Activated naive CD4-positive, alpha-beta T cell (primary cell): ENCODE measurements at places on chromosomes 12 and 14.

- no peak for DNase-seq
These were observed at the start of gene TSPAN11 for GRCh38 chr12:30926243-30927221. Gene TSPAN11 (plus strand): TSS chr12:30926748. CDS start chr12:30953992, 27,244 bp downstream.

DNA sequence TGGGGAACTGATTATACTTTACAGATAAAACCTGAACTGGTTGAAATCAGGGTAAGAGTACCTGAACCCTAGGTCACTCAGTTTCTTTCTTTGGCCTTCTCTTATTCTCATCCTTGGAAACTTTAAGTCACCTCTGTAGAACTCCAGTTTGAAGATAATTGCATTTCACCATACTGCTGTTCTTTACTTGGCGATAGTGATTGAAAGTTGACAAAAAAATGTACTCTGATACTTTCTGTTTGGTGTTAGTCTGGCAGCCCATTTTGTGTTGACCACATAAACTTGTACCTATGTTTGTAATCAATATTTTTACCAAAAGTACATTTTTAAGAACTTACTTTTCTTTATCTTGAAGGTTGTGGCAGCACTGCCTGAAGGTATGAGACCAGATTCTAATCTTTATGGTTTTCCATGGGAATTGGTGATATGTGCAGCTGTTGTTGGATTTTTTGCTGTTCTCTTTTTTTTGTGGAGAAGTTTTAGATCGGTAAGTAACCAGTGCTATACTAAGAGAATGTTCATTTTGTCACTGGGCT lies 42.9 kb downstream of the MIA2 start:
- no peak for DNase-seq

DNA sequence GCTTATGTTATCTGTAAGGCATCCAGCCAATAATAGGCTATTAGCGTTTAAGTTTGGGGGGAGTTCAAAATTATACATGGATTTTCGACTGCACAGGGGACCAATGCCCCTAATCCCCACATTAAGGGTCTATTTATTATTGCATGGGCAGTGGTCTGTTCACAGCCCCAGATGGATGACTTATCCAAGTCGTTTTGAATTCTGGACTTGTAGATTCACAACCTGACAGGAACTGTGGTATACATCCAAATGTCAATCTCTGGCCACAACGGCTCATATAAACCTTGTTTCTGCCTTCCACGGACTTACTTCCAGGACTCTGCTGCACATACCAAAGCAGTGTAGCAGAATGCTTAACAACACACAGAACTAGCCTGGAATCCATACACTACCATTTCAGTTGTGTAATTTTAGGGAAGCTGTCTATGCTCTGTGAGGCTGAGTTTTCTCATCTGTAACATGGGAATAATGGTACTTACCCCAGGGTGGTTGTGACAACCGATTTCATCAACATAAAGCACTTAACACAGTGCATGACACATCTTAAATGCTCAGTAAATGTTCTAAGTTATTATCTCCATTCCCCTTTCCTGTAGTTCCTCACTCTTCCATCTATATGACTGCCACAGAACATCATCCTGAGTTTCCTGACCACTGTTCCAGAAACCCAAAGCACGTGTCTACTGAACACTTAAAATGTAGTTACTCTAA lies 3.7 kb downstream of the DDX24 start:
- DNase-seq = no peak

- DNase-seq = no peak
These were observed 83.6 kb downstream of the WNK1 start for GRCh38 chr12:835754-836518.

DNA sequence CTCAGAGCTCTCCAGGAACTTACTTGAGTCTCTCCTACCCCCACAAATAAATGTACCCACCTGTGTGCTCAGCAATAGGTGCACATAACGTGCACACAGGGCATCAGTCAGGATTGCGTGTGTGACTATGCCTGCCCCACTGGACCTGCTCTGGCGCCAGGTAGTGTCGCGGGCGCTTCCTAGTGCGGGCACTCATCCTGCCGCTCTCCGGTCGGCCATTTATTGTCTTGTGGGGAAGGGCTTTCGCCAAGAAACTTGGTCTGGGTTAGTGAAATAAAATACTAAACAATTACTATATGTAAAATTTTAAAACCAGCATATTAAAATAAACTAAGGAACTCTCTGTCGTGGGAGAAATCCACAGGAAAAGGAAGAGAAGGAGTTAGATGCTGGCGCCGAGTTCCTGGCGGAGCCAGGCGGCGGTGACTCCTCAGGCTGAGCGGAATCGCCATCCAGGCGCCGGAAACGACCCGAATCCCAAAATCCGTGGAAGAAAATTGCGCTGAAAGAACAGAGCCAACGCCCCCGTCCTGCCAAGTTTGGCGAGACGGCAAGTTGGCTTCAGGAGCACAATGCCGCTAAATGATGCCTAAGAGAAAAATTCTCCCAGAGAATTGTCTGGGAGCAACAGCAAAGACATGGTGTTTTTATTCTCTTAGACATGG lies 7.9 kb upstream of the HOXC13 start:
- no peak for DNase-seq

GRCh38 chr12:128075332-128075731 lies 191.6 kb upstream of the TMEM132C start:
- no peak for DNase-seq
